Left kidney (tissue), 8 donors: ENCODE measurements at places on chromosomes 1 and 21. TPM values are rescaled to one million over a fixed set of nuclear protein-coding genes. Genes with fewer than 3 reads are reported as not detected.

TESK2 gene
- 8.0 TPM for polyA plus RNA-seq

CPLANE2 gene
- 4.8 TPM for polyA plus RNA-seq

GUCA2B gene
- not detected for polyA plus RNA-seq

GRCh38 chr1:33716976-33717688 lies 146.7 kb upstream of the HMGB4 start:
- no peak for DNase-seq

GRCh38 chr1:15680561-15681348 lies 3.4 kb upstream of the PLEKHM2 start:
- no peak for DNase-seq

- peak; percentile 63 for DNase-seq
Measured at GRCh38 chr1:38213646-38214434, 167.2 kb upstream of the POU3F1 start.

DNA sequence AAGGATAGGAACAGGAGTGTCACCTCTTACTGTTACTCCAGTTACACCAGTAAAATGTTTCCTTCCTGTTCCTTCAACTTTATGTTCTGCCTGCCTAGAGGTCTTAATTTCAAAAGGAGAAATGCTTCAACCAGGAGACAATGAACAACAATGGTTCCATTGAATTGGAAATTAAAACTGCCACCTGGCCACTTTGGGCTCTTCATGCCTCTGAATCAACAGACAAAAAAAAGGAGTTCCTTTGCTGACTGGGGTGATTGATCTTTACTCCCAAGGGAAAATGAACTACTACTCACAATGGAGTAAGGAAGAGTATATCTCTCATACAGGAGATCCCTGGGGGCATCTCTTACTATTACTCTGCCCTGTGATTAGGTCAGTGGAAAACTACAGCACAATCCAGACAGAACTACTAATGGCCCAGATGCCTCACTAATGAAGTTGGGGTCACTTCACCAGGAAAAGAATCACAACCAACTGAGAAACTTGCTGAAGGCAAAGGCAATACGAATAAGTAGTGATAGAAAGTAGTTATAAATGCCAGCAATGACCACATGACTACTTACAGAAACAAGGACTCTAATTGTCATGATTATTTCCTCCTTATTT lies 76.6 kb upstream of the PRDX6 start:
- no peak for DNase-seq

DNA sequence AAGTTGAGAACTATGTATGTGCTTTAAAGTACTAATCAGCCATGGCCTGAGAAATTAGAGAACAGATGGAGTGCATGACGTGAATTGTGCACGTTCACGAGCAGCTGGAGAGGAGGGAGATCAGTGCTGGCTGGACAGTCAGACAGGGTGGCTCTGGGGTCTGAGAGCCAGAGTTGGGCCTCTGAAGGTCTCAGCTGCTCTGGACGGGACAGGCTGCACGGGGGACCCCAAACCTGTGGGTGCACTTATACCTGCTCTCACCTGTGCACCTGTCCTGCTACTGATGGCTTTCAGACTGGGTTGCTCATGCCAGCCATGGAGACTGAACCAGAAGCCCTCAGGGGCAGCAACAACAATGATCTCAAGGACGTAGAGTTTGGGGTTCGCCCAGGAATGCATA lies 43.5 kb downstream of the UMODL1 start:
- no peak for DNase-seq

GRCh38 chr21:17697473-17697872 lies 84.8 kb upstream of the BTG3 start:
- no peak for DNase-seq

DNA sequence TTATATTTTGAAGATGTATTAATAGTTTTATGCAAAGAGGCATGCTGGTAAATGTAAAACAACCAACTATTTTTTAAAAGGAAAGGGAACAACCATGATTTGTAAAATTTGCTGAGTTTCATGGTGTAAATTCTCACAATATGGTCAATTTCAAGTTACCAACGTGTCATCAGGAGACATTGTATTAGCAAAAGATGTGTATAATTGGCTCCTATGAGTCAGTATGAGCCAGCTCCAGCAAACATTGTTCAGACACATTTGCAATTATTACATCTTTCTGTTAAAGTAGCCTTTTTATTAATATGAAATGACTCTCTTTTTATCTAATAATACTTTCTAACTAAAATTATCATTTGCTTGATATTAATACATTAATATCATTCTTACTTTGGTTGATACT lies 15.3 kb downstream of the CFH start:
- DNase-seq = no peak

DNA sequence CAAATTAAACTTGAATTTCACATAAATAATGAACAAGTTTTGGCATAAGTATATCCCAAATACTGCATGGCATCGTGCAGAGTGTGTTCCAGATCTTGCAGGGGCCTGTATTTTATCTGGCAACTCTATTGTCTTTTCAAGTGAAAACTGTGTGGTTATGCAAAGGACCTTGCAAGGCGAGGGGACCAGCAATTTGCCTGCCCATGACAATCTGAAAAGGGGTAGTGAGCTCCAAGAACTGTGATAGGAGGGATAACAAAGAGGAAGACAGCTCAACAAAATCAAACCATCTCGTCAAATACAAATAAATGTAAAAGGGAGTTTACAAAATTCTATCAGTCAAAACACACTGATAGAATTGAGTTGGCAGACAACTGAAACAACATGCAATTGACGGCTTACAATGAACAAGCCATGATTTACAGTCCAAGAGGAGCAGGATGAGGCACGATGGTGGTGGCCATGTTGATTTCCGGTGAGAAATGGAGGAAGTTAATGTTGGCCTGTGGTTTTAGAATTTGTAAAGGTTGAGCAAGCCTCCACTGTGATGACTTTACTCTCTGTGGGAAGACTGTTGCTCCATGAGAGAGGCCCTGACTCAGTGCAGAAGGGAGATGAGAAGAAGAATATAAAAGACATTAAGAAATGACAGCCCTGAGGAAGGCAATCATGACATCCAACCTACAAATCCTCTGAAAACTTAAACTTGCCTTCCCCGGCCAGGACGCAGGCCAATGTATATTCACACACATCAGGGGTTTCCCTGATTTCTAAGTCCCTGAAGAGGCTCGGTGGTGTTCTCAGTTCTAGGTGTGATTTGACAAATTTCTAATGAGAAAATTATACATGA lies 132.2 kb downstream of the ADSS2 start:
- DNase-seq = no peak

- DNase-seq = no peak
Measured at GRCh38 chr21:39707316-39707715, 37.7 kb upstream of the IGSF5 start.

DNA sequence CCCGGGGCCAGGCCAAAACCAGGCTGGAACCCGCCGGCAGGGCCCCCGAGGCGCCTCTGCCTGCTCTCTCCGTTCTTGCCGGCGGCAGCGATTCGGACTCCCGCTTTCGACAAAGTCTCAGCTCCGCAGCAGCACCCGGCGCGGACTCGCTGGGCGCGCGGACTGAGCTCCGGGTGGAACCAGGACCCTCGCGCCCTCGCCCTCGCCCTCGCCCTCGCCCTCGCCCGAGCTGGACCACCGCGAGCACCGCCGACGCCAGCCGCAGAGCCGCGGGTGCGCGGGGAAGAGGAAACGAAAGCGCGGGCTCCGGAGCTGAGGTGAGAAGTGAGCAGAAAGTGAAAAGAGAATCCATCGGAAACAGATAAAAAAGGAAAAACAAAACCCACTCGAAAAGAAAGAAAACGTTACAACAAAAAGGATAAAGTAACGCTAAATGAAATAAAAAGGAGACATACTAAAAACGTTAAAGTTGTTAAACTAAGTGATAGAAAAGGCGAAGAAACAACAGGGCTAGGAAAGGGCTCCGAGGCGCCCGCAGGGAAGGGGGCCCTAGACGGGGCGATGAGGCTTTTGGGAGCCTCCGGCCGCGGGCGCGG lies 64.9 kb downstream of the MEF2D start:
- DNase-seq = no peak

- DNase-seq = no peak
Measured at GRCh38 chr1:2637442-2638145, 4.8 kb upstream of the MMEL1 start.

GRCh38 chr21:14942801-14943490 lies 121.9 kb downstream of the NRIP1 start:
- no peak for DNase-seq

DNA sequence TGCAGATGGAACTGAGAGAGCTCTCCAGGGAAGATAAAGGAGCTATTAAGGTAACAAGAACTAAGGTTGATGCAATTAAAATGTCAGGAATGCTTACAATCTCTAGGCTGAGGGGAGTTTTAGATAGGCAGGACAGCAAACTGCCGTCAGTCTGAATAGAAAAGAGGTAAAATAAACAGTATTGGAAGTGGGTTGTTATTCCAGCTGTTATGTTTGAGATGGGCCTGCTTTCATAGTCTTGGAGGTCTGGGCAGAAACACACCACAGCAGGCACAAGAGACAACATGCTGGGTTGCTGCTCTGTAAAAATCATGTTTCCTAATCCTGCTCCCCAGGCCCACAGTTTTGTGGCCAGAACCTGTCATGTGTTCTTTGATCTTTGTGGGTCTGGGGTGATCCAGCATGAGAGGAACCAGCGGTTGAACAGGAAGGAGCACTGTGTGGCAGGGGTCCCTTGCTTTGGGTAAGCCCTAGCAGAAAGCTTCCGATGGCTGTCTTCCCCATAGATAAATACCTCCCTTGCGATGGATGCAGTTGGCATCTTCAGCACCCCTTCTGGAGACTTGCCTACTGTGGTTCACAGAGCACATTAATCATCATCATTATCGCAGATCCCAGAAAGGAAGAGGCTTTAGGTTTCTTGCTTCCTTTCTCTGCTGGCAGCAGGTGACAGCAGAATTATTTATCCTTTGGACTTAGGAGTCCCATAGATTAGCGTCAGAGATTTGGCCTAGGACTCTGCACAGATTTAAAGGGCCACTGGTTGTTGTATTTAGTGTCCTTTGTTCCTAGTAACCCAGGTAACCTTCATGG lies 97.1 kb downstream of the AK5 start:
- no peak for DNase-seq

DNA sequence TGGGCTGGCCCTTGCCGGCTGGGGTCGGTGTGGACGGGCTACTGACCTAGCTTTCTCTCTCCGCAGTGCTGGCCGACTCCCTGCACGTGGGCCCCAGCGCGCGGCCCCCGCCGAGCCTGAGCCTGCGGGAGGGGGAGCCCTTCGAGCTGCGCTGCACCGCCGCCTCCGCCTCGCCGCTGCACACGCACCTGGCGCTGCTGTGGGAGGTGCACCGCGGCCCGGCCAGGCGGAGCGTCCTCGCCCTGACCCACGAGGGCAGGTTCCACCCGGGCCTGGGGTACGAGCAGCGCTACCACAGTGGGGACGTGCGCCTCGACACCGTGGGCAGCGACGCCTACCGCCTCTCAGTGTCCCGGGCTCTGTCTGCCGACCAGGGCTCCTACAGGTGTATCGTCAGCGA lies 34.9 kb downstream of the PTGFRN start:
- no peak for DNase-seq

DNA sequence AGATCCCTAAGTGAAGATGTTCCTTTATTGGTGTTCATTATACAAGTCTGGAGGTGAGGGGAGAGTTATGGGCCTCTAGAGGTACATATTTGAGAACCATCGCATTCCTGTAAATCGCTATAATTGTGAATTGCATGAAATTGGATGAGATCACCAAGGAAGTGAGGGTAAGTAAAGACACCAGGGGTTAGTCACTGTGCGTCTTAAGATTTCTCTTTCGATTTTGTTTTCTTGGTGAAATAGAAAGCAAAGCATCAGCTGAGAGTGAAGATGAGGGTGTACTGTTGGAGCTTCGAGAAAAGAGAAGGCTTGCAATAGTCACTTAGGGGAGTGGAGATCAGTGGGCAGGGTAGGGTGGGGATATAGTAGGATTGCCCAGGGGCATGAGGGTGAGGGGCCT lies 82.1 kb downstream of the RAVER2 start:
- no peak for DNase-seq

DNA sequence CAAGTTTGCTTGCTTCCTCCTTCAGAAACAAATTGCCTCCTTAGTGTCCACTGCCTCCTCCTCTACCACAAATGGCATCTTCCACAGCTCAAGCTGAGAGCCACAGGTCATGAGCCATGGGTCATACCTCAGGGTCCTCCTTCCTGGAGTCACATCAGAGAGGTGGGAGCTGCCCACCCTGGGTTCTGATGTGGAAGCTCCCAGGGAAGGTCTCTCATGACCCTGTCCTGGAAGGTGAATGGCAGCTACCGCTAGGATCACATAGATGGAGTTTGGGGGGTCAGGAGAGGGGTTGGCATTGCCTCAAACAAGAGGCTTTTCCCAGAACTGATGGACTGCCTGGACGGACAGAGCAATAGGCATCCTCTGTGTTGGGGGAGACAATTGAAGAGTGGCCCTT lies 321.4 kb downstream of the MATN1 start:
- DNase-seq = no peak

GRCh38 chr21:28791595-28792282 lies 200.9 kb downstream of the LTN1 start:
- no peak for DNase-seq

DNA sequence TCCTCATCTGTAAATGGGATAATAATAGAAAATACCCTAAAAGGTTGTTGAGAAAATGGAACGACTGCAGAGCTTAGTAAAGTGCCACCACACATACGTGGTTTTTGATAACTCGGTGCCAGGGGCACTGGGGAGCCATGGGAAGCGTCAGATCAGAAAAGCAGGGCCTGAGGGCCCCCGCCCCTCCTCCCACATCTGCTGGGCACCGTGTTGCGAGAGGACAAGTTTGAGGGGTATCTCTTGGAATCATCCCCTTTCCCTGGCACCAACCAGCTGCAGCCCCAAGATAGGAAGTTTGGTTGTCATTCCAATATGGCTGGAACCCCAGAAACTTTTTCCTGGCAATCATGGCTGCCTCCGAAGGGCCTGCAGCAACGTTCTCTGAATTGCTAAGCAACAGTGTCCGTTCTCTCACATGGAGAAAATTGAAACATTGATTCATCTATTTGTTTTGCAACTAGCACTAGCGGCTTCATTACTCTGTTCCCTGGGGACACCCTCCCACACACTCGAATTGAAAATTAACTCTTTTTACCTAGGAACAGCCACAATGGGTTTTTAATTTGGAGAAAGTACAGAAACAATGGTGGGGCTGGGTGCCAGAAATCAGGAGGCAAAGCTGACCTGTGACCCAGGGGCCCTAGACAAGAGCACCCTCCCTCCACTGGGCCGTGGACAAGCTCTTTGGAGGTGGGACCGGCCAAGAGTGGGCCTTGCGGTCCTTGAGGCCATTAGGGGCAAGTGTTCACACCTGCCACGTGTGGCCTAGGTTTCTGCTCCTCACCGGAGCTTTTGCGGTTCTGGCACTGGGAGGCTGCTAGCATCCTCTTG lies 190.0 kb upstream of the VAMP3 start:
- no peak for DNase-seq
